Left renal cortex interstitium (tissue), 4 donors: ENCODE measurements at places on chromosomes 16 and 17. TPM values are rescaled to one million over a fixed set of nuclear protein-coding genes. Genes with fewer than 3 reads are reported as not detected.

MT4 gene
- not detected for polyA plus RNA-seq

RAMP2 gene
- 73.4 TPM for polyA plus RNA-seq

DNA sequence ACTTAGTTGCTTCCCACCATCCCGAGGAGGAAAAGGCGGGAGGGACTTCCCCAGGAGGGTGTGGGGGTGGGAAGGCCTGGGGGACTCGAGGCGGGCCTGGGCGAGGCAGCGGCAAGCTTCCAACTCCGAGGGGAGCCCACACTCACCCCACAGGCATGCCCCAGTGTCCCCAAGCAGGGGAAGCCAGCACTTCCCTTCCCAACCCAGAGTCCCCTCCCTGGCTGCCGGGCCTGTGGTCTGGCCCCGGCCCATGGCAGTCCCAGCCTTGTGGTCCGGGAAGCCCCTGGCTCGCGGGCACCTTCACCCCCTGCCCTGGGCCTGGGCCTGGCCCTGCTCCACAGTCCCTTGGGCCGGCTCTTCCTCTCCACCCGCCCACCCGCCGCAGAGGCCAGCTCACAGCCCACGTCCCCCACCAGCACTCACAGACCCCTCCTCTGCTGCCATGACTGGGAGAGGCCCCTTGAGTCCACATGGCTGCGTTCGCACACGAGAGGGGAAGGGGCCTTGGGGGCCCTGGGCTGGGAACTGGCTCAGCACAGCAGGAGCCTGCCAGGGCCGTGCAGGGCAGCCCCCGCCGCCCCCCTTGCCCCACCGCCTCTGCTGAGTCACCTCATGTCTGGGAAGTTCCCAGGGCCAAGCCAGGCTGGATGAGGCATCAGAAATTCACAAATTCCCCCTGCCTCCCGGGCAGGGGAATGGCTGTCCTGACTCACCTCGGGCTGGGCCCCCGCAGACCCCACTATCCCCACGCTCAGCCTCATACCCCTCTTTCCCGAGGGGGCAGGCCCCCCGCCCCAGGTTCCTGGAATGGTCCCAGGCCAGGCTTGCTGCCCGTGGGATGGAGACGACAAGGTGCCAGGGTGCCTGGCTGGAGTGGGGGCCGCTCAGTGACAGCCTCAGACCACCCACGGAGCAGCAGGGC, 27.8 kb downstream of the BAHCC1 start:
- DNase-seq, result no peak

- DNase-seq, result no peak
Observed at GRCh38 chr17:2237521-2237921, 66.1 kb downstream of the SMG6 start.

DNA sequence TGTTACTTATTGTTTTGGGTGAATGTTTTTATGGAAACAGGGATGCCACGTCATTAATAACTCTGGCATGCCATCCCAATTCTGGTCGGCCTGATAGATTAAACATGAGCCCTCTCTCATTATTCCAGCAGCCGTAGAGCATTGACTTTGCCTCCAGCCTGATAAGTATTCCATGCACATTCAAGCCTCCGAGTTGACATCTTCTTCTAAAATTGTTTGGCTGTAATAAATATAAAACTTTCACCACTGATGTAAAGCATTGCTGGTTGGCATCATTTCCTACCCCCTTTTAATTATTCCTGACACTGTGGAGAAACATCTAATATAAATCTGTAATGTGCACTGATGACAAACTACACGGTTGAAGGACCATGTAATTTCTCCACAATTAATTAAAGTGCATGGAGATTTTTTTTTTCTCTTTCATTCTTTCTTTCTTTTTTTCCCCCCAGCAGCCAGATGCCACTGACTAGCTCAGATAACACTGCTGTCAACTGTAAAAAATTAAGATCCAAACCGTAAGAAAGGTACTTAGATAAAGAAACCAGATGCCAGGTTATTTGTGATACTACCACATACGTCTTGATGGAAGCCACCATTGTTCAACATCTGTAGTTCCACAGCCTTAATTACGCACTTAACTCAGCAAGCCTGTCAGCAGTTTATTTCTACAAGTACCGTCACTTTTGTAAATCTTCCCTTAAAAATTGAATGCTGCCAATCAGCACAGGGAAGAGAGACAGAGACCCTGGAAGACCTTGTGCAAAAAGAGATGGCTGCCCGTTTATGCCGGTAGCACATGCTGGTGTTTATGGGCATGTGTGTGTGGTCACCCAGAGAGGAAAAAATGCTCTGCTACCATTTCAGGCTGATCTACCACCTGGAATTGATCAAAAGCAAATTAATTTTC, 237.7 kb downstream of the IRX3 start:
- no peak for DNase-seq

DNA sequence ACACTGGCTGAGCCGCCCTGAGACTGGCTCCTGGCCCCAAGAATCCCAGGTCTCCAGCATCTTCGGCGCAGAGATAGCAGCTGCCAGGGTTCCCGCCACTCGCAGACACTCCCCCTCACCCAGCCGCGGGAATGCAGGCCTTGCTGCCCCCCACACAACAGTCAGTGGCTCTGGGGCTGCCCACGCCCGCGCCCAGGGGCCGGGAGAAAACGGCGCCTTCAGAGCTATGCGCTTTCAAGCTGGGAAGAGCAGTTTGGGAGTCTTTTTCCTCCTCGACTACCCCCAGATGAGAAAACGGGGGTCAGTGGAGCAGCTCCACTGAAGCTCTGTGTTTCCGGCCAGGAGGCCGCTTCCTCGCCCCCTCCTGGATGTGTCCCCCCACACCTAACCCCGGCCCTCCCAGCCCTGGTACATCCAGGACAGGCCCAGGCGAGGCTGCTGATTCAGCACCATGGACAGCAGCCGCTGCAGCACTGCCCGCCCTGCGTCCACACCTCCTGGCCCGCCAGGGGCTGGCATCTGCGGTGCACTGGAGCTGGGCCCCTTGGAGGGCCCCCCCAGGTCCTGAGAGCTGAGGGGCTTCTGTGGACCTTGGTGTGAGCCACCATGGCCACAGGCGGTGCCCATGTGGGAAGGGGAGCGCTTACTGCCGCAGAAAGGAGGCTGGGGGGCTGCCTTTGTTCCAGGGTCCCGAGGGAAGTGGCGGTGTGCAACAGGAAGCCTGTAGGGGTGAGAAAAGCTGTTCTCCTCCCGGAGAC, 35.7 kb downstream of the CACNA1H start:
- DNase-seq, result no peak

DNA sequence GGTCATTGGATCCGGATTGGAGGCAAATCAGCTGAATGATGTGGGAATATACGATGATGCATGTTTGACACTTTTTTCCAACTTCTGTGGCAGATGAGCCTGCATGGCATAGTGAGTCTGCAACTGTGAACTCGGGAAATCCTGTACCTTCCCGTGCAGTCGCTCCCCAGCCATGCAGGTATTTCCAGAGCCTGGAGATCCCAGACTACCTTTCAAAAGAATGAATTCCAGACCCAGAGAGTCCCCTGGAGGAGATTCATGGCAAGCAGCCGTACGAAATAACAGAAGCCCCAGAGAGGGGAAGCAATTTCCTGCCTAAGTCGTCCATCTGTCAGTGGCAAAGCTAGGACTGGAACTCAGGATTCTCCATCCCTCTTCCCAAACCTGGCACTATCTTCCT, 75.7 kb upstream of the FAM20A start:
- DNase-seq, result no peak

DNA sequence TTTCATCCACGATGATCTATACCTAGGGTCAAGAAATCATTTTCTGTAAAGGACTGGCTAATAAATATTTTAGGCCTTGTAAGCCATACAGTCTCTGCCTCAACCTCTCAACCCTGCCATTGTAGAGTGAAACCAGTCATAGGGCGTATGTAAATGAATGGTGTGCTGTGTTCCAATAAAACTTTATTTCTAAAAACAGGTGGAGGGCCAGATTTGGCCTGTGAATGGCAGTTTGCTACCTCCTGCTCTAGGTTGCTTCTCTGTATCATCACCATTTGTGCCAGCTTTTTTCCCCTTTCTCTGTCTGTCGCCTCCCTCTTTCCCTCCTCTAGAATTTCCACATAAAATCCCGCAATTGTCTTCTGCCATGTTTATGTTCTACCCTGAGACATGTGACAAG, 181.7 kb downstream of the XYLT1 start:
- DNase-seq, result no peak
